ENCODE measurements at places on chromosomes 6 and 20.

DNA sequence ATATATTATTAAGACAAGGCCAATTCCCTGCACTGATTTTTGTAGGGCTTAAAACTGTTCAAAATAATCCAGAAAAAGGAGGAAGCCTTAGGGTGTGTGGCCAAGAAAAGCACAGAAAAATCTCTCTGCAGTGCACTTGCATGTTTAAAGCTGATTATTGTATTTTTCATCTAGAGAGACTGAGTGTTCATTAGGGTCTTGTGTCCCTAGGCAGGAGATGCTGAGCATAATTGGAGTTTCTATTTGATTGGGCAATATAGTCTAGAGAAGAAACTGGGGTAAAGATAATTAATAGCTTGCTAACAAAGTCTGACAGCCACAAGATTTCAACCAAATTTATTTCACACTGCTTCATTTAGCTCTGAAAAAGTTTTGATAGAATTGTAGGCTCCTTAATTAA, 2.4 kb downstream of the FLRT3 start:
- DNase-seq = no peak

- DNase-seq = no peak
These were observed 16.1 kb upstream of the ZBTB22 start for GRCh38 chr6:33333666-33334065.

DNA sequence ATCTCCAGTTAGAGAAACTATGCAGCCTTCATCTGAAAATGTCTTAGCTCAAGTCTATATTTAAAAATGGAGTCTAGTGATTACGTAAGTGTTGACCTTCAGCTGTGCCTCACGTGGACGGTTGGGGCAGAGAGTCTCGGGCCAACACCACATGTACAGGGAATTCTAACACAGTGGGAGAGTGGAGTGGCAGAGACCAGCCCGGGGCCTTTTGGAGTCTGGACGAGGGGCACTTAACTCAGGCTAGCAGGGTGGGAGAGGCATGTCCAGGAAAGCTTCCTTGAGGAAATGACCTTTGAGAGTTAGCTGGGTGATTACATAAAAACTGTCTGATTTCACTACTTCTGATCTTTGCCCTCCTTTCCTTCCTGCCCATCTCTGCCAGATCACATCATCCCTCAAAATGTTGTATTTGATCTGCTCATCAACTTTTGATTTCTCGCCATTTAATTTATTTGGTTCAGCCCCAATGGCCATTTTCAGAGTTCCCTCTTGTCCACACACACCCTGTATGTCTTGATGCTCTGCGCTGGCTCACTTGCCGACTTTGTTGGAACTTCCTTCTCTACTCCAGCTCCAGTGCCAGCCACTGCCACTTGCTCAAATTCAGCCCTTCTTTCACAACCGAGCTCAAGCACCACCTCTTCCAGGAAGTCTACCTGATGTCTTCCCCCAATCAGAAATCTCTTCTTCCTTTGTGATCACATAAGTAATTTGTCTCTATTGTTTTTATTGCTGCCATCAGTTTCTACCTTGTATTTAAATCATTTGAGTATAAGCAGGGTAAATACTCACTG, 2.6 kb downstream of the ARMC2 start:
- no peak for DNase-seq

DNA sequence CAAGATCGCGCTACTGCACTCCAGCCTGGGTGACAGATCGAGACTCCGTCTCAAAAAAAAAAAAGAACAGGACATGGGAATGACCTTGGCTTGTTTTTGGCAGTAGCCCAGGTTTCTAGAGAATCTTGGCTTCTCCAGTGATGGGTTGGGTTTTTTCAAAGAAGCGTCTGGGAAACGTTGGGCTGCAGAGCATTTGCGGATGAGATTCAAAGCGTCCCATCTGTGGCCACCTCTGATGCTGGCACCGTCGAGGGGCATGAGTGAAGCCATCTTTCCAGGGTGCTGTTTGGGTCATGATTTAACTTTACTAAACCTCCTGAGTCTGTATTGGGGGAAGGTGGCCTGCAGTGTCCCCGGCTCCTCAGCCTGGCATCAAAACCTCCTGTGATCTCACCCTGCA, 43.2 kb upstream of the SRF start:
- DNase-seq = no peak

- no peak for DNase-seq
These were observed 34.7 kb upstream of the SCP2D1 start for GRCh38 chr20:18778690-18779392.

GRCh38 chr20:20396794-20397193, 28.9 kb downstream of the INSM1 start:
- DNase-seq = no peak

GRCh38 chr6:42296614-42297013, 79.0 kb upstream of the MRPS10 start:
- no peak for DNase-seq

GRCh38 chr20:15854911-15855310, 718.3 kb downstream of the KIF16B start:
- no peak for DNase-seq

GRCh38 chr20:2820084-2820895, 4.1 kb downstream of the TMEM239 start:
- no peak for DNase-seq

GRCh38 chr6:151067684-151068596, 171.8 kb upstream of the AKAP12 start:
- DNase-seq = peak; percentile 58

- DNase-seq = no peak
These were observed 29.5 kb downstream of the RIOK1 start for GRCh38 chr6:7419065-7419464.

- no peak for DNase-seq
These were observed 262.5 kb downstream of the GJA1 start for GRCh38 chr6:121697921-121698320.

All from HFF-Myc (cell line).